Tibial artery (tissue), 4 donors: ENCODE measurements at places on chromosomes 6 and 20.

DNA sequence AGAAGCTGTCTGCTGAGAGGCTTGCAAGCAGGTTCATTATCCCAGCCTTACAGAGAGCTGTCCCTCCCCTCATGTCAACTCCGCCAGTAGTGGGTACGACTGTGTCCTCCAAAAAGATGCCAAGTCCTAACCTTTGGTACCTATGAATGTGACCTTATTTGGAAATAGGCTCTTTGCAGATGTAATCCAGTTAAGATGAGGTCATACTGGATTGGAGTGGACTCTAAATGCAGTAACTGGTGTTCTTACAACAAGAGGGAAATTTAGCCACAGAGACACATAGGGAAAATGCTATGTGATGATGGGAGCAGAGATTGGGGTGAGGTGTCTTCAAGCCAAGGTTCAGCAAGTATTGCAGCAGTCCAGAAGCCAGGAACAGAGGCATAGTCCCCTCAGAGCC lies 90.8 kb upstream of the FOXP4 start:
- no peak for DNase-seq

GRCh38 chr6:106643061-106643460 lies 13.7 kb downstream of the QRSL1 start:
- no peak for DNase-seq

DNA sequence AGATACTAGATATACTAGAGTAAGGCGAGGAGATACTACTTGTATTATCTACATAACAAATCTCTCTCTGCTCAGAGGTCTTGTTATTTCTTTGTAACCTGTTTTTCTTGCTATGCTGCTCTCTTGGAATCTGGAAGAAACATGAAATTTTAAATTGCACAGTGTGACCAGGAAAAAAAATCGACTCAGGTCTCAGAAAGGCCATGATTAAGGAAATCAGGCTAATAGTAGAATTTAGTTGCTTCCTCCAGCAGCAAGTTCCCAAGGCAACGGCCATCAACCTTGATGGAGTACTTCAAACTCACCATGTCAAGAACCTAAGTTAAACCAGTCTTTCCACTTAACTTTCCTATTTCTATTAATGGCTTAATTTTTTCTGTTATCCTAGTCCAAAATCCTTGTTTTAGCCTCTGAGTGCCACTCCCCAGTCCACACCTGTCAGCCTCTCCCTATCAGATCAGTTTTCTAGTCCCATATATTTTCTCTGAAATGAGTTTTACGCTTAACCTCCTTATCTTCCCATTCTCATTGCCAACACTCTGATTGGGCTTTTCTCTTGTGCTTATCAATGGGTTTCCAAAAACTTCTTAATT lies 87.7 kb upstream of the BEND3 start:
- no peak for DNase-seq

- no peak for DNase-seq
Observed at GRCh38 chr20:50328222-50328979, 137.8 kb downstream of the CEBPB start.

- no peak for DNase-seq
Observed at GRCh38 chr6:170292407-170293158, 1.7 kb upstream of the DLL1 start.

DNA sequence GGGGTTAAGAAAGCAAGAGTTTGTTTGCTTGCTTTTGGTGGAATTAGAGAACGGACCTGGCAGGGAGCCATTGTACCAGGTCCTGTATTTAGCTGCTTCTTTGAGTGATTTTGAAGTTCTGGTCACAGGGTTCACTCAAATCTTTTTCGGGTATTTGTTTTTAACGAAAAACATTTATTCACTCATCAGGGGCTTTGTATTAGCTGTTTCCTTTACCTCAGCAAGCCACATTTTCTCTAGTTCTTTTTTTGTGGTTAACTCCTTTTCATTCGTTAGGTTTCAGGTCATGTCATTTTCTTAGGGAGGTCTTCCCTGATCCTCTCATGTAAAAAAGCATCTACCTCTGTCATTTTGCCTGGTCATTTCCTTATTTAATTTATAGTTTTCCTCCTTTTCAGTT lies 1502.2 kb downstream of the GRIK2 start:
- no peak for DNase-seq

DNA sequence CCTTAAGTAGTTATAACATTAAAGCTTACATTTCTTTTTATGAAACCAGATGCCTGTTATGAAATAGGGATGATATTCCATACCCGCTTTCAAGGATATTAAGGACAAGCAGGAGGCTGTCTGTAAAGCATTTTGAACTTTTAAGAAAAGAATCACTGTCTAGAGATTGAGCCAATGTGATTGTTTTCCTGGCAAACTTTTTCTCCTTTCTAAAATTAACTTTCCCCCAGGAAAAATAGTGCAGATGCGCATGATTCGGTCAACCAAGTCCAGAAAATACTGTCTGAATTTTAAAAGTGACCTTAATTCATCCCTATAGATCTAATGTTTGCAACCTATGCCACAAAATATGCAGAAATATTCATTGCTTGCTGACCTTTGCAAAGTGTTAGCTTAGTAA lies 15.1 kb upstream of the DEK start:
- no peak for DNase-seq

DNA sequence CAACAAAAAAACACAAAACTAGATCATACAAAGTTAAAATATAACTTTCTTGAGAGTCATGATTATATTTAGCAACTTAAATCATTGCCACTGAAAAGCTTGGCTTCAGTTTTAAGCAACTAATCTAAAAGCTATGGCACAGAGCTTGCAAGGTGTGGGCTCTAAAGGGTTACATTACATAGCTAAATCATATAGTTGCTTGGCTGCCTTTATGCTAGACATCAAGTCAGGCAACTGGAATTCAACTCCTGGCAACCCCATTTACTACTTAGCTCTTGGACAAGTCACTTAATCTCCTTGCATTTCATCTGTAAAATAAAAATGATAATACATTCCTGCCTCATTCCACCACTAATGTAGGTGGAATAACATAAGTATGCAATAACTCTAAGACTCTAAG lies 40.9 kb upstream of the GCM1 start:
- DNase-seq: no peak

DNA sequence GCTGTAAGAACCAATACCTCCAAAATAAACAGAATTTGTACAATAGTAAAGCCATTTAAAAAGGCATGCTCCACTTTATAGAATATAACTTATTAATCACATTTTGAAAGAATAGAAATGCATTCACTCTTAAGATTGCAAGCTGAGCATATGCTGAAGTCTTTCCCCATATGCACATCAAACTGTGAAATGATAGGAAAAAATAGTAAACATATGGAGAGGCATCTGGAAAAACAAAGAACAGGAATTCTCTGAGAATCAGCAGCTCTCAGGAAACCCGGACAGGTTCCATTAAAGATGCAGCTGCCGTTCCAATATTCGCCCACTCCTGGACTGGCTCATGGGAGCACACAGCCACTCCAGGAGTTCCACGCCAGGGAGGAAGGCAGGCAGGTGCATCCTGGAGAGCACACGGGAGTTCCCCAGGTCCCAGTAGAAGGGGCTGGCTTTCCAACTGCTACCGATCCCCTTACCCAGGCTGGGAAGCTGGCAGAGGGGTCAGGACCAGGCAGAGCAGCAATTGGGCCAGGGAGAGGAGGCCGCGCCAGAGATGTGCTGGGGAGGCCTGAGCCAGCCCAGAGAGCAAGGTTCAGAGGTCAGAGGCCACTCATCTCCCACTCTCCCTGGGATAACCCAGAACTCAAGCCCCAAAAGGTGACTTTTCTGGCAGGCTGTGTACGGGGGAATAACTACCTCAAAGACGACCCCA lies 111.1 kb downstream of the DLL1 start:
- no peak for DNase-seq

GRCh38 chr6:64383277-64383676 lies 747.7 kb downstream of the PHF3 start:
- DNase-seq: no peak

DNA sequence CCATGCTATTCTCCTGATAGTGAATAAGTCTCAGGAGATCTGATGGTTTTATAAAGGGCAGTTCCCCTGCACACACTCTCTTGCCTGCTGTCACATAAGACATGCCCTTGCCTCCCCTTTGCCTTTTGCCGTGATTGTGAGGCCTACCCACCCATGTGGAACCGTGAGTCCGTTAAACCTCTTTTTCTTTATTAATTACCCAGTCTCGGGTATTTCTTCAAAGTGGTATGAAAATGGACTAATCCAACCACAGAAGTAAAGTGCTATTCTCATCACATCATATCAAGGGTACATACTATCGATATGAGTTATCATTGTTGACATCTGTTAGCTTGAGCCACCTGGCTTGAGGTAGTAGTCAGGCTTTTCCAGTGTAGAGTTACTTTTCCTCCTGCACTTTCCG lies 2.3 kb downstream of the MANBAL start:
- DNase-seq: no peak

DNA sequence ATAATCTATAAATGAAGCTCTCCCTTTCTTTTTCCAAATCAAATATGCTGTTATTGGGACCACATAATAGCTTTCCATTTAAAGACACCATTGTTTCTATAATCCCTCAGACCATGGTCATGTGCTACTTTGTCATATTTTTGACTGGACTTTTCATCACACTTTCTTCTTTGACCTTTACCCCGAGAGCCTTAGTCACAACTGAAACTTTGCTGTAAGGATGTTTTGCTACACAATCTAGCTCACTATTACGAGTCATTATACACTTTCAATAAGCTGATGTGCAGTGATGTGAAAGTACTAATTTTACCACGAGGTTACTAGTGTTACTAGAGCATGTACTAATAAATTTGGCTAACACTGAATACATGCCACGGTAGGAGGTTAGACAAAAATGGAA lies 367.2 kb upstream of the RUNX2 start:
- DNase-seq: no peak

- no peak for DNase-seq
Observed at GRCh38 chr6:90586546-90586835, 381 bp downstream of the MAP3K7 start.

DNA sequence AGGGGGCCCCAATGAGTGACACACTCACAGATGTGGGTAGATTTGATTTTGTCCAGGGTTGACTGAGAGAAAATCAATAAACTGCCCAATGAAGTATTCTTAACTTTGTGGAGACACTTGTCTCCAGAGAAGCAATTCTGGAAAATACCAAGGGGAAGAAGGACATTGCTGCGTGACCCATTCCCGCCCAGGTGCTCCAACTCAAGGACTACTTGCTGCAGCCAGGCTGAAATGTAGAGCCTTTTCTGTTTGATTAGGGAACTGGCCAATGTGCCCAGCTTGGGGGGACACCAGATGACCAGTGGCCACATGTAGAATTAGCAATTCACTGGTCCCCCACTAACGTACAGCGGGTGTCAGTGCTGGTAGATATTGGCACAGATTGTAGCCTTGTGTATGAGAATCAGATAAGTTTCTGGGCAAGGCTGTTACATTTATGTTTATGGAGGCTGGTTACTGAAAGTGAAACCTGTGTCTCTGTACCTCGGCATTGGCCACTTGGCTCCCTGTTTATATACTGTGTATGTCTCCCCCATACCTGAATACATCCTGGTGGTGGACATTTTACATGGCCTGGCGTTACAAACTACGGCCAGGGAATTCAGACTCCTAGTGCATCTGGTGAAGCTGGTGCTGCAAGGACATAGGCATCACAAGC lies 32.3 kb downstream of the HDDC2 start:
- DNase-seq: no peak

DNA sequence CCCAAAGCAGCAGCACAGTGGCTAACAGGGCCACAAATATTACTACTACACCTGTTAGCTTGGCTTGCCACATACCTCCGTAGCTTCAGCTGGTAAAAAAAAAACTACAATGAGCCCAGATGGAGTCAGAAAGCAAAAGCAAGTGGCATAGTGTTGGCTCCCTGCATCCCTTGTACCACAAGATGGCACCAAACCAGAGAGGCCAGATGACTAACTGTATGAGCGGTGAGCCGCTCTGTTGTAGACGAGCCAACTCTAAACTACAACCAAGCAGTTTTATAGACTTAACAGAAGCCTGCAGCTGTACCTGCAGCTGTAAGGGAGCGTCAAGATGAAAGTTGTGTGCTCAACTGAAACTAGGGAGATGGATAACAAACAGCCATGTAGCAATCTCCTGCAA lies 84.5 kb upstream of the MCHR2 start:
- DNase-seq: no peak

DNA sequence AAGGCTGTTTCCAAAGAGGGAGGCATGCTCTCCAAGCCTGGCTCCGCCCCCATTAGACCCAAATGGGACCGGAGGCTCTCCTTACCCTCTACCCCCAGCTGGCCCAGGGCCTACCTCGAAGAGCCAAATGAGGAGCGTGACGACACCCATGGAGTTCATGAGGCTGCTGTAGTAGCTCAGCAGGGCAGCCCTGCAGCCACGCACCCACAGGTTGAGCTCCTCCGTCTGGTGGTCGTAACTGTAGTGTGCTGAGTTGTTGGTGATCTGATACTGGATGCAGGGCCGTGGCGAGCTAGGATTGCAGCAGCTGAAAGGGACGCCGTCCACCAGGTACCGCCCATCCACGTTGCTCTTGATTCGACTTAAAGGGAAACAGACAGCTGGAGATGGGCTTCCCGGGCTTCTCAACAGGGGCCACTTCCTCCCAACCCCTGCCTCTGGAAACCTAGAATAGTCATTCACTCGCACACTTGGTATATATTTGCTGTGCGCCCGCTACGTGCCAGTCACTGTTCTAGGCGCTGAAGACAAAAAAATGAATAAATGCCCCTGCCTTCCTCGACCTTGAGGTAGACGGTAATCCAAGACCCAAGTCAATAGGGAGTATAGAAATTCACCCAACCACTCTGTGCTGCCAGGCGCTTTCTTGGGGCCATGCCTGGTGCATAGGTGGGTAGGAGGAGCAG lies 18.0 kb downstream of the PRPH2 start:
- DNase-seq: no peak

GRCh38 chr20:57936636-57937385 lies 227.0 kb upstream of the PMEPA1 start:
- DNase-seq: no peak

DNA sequence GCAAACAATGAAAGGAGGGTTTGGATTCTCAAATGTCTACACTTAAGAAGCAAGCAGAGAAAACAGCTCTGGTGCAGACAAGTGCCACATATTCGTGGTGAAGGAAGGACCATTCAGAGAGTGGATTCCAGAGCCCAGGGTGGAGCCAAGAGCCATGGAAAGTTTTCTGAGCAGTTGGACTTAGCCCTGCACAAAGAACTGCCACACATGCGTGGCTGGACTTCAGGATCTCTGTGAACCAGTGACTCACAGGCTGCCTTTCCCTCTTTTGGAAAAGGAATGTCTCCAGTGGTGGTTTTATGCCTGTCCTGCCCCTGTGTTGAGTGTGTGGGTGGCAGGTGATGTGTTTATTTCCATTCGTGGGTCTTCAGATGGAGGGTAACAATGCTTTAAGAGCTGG lies 489.5 kb downstream of the CDH26 start:
- DNase-seq: no peak
